ENCODE measurements at places on chromosomes 5 and 9.

DNA sequence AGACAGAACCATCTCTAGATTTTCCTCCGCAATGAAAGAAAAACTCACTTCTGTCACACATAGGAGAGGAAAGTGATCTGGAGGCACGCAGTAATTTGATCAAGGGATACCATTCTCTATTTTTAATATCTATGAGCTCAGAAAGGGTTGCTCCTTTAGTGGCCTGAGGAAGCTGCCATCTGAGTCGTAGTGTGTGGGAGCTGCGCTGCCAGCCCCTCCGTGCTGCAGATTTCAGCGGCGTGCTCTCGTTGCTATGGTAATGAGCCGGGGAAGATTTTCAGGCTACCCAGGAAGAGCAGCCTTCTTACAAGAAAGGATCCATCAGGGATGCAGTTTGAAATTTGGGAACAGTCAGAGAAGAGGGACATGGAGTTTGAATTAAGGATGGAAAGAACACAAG is 17.1 kb upstream of the GOLM1 start:
- no peak for DNase-seq

GRCh38 chr9:114515528-114515927 is 10.3 kb upstream of the WHRN start:
- DNase-seq: no peak

- DNase-seq: no peak
Observed at GRCh38 chr5:62606878-62607277, 28.3 kb downstream of the LRRC70 start.

DNA sequence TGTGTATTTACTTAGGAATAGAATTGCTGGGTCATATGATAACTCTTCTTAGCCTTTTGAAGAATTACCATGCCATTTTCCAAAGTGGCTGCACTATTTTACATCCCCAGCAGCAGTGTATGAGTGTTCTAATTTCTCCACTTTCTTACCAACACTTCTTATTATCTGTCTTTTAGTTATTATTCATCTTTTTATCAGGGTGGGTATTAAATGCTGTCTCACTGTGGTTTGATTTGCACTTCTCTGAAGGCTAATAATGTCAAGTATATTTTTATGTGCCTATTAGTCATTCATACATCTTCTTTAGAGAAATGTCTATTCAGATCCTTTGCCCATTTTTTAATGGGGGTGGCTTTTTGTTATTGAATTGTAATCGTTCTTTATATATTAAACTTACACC is 36.8 kb downstream of the SLC1A3 start:
- DNase-seq: no peak

DNA sequence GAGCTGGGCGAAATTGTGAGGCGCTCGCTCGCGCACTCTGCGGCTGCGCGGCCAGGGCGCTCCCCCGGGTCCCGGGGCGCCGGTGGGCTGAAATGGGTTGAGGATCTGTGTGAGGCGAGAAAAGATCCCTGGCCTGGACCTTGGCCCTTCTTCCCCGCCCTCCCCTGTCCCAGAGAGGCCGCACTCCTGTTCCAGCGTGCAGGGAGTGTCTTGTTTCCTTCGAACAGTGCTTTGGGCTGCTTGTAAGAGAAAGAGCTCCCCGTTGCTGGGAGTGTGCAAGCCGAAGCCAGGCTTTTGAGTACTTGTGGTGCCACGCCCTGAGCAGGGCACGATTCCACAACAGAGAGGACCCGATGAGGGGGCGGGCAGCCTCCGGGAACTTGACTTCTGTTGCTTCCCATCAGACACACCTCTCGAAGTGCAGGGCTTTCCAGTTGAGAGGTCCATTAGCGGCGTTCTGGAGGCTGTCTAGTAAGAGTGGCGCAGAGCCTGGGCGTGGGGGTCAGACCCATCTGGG is 535 bp downstream of the DOLPP1 start:
- DNase-seq: no peak

- DNase-seq: no peak
Observed at GRCh38 chr9:99569840-99570239, 251.8 kb upstream of the NR4A3 start.

DNA sequence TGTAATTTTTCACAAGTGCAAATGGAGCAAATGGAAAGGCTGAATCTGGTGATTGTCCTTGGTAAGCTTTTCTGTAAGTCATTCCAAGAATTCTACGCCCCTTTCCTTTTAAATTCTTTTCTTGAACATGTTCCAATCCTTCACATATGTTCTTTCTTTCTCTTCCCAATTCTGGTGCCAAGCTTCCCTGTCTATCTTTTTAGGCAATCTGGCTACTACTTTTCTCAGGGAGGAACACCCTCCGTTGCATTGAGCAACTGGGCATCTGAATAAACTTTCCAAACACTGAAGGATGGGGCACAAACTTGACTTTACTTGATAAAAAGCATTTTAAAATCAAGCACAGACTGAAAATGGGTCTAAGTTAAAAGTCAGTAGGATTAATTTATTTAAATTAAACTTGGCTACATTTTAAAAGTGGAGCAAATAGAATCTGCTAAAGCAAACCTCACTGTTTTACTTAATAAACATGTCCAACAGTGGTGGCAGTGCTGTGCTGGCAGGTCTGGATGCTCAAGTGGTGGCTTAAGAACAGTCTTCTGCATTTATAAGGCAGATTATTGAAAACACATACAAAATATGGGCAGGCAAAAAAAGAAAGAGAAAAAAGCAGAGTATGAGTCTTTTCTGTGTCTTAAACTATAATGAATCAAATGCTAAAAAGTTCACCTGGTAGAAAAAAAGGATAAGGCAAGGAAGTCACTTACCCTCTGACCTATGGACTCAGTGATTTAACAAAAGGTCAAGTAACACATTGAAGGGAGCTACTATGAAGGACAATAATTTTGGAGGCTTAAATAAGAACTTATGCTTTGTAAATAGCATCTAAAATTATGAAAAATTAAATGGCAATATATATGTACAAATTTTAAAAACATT is 5.4 kb downstream of the ELL2 start:
- DNase-seq: no peak

GRCh38 chr9:126511411-126511810 is 102.3 kb upstream of the LMX1B start:
- no peak for DNase-seq

GRCh38 chr9:113738496-113738892 is 137.6 kb upstream of the ZNF618 start:
- no peak for DNase-seq

GRCh38 chr5:20619591-20619990 is 631.6 kb upstream of the CDH18 start:
- DNase-seq: no peak

DNA sequence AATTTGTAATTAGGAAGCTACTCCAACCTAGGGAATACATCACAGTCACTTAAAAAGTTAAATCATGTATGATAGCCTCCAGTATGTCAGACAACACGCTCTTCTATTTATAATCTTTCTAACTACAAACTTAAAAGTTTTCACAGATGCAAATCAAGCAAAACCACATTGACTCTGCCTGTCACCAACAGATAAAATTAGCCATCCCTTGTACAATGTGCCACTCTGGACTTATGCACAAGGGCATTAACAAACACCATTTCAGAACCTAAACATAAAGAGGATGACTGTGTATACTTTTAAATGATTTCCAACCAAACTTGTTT is 14.7 kb downstream of the ERP44 start:
- no peak for DNase-seq

GRCh38 chr9:73736270-73736669 is 584.6 kb downstream of the ANXA1 start:
- DNase-seq: no peak

DNA sequence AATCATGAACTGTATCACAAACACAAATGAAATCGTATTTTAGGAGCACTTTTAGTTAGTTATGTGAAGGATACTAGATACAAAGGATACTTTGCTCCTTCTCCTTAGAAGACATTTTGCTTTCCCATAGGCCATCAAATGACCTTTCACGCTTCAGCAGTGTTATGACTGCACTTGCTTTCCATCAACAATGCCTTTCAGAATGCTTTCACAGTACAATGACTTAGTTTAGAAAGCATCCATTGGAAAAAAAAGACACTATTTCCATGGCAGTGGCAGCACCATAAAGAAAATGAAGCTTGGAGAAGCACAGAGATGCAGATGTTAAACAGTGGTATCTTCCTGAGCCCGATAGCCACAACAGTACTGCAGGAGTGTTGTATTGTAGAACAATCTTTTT is 203.9 kb downstream of the PCSK1 start:
- no peak for DNase-seq
